ENCODE measurements at places on chromosomes 5 and 9.

DNA sequence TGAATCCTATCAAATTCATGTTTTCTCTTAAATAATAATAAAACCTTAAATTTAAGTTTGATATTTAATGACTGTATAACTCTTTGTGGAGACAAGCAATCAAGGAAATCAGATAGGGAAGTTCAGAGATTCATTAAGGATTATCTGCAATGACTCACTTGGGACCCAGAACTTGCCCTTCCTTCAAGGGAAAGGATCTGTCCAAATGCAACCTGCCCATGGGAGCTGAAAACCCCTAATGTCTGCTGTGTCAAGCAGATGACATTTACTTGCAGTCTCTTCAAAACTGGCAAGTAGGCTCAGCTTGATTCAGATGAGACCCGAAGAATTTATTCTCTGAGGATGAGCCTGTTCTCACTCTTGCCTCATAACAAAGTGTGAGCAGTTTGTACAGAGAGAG, 1577.6 kb downstream of the EFNA5 start:
- no peak for DNase-seq

GRCh38 chr9:5832071-5832537, 813 bp downstream of the ERMP1 start:
- no peak for DNase-seq

DNA sequence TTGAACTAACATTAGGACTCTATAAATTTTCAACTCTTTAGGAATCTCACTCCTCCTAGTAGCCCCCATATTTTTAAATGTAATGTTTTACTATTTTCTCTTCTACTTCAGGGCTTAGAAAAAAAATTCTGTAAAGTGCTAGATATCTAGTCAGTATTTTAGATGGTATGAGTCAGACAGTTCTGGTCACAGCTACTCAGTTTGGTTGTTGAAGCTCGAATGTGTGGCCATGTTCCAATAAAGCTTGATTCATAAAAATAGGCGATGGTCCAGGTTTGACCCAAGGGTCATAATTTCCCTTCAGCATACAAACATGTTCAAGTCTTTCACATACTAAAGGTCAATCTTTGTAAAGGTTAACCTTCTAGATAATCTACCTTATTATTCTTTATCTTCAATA, 566.0 kb upstream of the CDH18 start:
- DNase-seq, result no peak

DNA sequence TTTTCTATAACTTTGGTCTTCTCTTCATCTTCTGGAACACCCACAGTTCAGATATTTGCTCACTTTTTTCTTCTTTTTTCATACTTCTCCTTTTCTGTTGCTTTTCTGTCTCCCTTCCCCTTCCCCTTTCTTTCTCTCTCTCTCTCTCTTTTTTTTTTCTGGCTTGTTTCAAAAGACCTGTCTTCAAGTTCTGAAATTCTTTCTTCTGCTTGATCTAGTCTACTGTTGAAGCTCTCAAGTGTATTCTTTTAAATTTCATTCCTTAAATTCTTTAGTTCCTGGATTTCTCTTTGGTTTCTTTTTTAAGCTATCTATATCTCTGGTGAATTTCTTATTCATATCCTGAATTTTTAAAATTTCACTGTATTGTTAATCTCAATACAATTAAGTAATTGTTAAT, 11.2 kb downstream of the ALG2 start:
- DNase-seq, result no peak

DNA sequence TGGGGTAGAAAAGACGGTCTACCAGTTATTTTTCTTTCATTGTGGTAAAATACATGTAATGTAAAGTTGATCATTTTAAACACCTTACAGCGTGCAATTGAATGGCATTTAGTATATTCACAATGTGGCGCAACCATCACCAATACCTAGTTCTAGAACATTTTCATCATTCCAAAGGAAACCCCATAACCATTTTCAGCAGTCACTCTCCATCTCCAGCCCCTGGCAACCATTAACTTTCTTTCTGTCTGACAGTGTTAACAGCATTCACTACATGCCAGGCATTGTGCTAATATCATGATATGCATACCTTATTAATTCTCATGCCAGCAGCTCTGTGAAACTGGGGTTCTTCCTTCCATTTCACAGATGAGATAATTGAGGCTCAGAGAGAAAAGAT, 32.0 kb downstream of the PTGS1 start:
- DNase-seq, result no peak

DNA sequence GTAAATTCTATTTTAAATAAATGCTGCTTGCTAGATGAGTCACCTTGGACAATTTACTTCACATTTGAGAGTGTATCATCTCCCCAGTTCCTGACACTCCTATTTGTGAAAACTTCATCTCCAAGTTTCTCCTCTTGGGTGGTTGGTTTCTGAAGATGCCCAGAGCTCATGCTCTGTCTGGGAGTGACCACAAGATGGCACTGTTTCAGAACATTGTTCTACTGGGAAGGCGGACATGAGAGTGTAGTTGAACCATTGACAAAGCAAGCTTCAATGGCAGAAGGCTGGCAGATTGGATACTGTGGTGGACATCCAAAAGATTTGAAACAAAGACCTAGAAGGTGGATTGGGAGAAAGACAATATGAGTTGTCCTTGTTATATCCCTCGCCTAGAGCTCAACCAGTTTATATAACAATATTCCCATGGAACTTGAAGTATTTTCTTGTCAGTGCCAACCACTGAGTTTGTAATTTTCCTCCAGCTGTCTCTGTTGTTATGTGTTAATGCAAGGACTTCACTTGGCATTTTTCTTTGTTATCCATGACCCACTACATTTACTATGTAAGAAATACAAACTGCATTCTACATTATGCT, 234.3 kb upstream of the ANKH start:
- DNase-seq, result no peak

DNA sequence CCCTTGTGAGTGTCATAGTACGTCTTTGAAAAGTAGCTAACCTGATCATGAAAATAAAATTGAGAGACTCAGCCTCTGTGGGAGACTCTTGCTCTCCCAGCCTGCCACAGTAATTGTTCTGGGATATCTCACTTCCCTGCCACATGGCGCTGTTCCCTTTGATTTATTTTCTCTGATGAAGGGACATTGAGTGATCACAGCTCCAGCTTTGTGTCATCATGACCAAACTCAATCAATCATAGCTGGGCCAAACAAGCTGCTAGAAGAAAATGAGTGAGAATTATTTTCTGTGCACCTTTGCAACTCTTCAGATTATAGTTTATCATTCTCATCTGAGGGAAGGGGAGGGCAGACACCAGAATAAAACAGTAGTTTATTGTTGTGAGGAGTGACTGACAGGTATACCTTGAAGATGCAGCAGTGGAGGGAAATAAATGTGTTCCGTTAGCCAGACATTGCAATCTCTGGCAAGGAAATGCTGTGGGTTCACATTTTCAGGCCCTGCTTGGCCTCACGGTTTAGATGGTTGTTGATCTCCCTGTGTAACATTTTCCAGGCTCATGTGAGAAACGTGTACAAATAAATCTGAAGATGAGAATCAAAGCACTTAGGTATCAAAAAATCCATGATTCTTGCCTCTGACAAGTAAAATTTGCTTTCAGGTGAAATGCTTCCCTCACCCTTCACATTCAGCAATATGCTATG, 174.7 kb upstream of the FBXL17 start:
- DNase-seq, result no peak

- DNase-seq, result no peak
Observed at GRCh38 chr9:92642564-92642963, 27.4 kb downstream of the IPPK start.

- DNase-seq, result no peak
Observed at GRCh38 chr9:73137914-73138313, 13.8 kb upstream of the ANXA1 start.

DNA sequence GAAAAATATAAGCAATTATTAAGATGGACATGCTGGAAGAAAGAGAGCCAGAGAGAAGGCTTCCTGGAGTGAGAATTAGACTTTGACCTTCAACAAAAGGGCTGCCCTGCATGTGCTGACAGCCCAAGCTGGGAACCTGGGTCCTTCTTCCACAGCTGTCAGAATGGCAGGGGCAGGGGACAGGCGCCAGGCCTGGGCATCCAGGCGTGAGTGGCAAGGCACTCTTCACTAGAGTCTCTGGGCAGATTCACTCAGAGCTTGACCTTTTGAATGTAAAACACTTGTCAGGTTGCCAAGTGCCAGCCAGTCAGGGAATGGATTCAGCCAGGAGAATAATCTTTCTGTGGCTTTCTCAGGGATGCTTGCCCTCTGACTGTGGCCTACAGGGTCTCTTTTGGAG, 119.1 kb upstream of the CLINT1 start:
- no peak for DNase-seq

GRCh38 chr9:111828193-111828592, 33.5 kb upstream of the SHOC1 start:
- no peak for DNase-seq

GRCh38 chr9:26058111-26058895, 380.1 kb upstream of the TUSC1 start:
- DNase-seq, result no peak

- no peak for DNase-seq
Observed at GRCh38 chr5:59729357-59729756, 164.2 kb downstream of the PDE4D start.

- no peak for DNase-seq
Observed at GRCh38 chr9:110006657-110007056, 201.3 kb downstream of the C9orf152 start.

- DNase-seq, result no peak
Observed at GRCh38 chr9:15157381-15157780, 149.6 kb downstream of the TTC39B start.

DNA sequence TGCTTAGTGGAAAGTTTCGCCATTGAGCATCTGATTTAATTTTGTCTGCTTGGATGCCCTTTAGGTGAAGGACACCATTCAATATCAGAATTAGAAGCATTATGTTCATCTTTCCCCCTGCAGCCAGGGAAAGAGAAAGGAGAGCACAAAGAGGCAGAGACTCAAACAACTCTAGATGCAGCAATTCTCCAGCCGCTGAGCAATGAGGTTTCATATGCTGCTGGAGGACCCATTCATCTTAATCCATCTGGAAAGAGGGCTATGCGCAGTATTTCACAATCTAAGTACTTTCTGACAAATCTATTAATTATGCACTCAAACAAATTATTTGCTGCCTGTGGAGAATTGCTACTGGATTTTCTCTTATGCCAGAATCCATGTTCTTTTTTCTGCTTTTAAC, 527.0 kb upstream of the TUSC1 start:
- DNase-seq, result no peak

DNA sequence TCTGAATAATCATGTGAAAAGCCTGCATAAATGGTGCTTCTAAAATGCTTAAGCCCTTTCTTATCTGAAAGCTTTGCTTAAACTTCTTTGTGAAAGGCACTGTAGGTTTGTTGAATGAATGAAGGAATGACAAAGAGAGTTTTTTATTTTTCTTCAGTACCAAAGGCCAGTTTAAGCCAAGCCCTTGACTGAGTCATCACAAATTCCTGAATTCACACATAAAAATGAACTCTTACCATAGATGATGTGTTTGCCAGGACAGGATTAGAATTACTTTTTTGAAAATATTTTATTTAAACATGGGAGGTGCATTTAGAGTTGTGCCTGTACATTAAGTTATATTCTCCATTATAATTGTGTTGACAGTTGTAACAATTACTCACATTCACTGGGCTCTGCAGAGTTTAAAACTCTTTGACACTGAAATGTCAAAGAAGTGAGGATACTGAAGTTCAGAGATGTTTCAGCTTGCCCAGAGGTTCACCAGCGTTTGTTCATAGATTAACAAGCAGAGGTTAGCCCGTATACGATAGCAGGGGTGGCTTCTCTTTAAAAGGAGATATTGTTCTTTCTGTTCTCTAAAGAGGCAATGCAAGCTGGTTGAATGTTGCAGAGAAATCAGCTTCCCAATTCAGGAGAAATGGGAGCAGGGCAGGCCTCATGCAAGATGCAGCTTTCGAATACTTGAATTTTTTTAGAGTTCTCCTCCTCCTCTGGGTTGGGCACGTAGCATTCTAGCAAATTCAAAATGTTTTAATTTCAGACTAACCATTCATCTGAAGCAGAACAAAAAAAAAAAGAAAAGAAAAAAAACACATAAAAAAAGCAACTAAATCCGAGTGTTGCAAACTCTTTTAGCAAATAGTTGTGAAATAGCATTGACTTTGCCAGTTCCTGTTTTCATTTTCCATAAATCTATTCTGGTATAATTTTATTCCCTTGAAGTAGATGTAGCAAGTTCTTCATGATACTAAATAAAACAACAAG, 358.7 kb upstream of the KLF4 start:
- DNase-seq, result no peak

- no peak for DNase-seq
Observed at GRCh38 chr5:180127682-180128670, 56.4 kb upstream of the RNF130 start.

DNA sequence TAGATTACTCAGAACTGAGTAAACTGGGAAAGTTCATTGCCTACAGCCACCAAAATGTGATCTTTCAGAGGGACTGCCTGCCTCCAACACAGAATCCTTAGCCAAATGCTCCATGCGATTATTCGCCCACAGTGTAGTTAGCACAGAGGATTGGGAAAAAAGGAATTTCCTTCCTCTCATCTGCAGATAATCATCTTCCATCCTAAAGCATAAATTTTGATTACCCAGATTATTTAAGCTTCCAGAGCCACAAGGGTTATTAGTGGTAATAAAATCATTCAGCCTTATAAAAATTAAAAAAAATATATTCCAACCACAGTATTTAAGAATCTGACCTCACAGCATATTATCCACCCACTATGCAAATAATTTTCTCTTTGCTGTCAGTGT, 285.3 kb upstream of the GRAMD2B start:
- no peak for DNase-seq

GRCh38 chr5:54868511-54869483, 116.6 kb downstream of the ESM1 start:
- no peak for DNase-seq

- no peak for DNase-seq
Observed at GRCh38 chr5:35303152-35303551, 72.9 kb upstream of the PRLR start.

- DNase-seq, result no peak
Observed at GRCh38 chr5:32710550-32711361, at the start of gene NPR3. TSS of gene NPR3 (plus strand) at chr5:32711321. CDS start at chr5:32711777, 456 bp downstream.

- no peak for DNase-seq
Observed at GRCh38 chr5:142287973-142288313, 36.9 kb downstream of the SPRY4 start.

GRCh38 chr9:107868186-107868585, 378.6 kb upstream of the KLF4 start:
- no peak for DNase-seq

GRCh38 chr5:55633574-55634208, 78.4 kb downstream of the SLC38A9 start:
- DNase-seq, result no peak

DNA sequence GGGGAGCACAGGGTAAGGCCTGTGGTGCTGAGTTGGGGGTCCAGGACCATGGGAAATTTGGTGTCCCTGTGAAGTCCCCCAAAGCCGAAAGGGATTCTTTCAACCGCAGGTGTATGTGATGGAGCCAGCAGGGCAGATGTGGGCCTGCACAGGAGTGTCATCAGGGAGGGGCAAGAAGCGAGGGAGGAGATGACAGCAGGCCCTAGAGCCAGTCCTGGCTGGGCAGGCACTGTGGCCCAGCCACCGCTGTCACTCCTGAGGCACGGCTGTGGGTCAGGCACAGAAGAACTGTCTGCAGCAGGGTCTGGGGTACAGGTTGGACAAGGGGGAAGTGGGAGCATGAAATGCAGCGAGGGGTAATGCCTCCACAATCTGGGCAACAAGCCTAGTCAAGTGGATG, 4.8 kb downstream of the HK3 start:
- DNase-seq, result no peak
